ENCODE measurements at places on chromosomes 2 and 18.

GRCh38 chr2:69770193-69770702, 28.3 kb downstream of the ANXA4 start:
- no peak for DNase-seq

DNA sequence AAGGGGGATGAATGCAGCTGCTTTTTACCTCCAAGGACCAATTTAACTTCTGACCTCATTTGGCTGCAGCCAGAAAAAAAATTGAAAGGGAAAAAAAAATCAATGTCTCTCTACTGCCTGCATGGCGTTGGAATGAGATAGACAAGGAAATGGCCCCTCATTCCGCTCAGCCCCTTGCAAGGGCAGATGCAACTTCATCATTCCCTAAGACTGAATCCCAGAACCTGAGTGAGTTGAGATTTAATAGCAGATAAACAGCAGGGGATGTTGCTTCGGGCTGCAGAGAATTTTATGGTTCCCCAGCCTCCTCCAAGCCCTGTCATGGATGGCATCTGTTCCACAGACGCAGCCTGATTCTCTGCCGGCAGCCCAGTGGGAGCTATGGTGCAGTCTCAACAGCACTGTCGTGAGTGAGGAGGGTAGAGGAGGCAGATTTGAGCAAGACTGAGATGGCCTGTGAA, 49.0 kb downstream of the CAPN13 start:
- peak; percentile 30 for DNase-seq

DNA sequence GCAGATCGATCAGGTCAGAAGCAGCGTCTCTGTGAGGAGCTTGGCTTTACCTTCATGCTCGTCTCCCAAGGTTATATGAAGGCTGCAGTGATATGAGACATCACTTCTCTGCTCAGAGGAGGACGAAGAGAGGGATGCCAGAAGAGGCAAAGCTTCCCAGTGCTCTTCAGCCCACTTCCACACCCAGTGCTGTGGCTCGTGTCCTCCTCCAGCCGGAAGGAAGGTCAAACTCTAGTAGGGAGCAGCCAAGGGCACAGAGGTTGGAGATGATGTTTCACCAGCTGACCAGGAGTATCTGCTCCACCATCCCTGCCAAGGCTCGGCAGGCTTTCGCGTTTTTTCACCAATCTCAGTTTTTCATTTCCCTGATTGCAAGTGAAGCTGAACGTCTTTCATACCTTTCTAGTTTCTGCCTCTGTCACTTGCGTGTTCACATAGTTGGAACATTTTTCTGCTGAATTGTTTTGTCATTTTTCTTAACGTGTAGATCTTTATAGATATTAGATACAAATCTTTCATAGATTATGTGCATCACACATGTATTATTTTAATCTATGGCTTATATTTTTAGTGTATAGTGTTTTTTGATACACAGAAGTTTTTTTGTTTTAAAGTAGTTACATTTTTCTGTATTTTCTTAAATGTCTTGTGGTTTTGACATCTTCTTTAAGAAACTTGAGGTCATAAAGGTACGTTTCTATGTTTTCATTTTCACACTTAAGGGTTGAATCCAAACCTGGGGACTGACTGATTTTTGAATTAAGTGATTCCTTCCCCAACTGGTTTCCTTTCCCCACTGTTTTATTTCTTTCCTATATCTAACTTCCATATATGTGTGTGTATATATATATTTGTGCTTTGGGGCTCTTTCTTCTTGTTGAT, 23.5 kb upstream of the L3MBTL4 start:
- DNase-seq = no peak

- DNase-seq = no peak
Measured at GRCh38 chr2:166610913-166611305, 116.9 kb upstream of the SCN7A start.

DNA sequence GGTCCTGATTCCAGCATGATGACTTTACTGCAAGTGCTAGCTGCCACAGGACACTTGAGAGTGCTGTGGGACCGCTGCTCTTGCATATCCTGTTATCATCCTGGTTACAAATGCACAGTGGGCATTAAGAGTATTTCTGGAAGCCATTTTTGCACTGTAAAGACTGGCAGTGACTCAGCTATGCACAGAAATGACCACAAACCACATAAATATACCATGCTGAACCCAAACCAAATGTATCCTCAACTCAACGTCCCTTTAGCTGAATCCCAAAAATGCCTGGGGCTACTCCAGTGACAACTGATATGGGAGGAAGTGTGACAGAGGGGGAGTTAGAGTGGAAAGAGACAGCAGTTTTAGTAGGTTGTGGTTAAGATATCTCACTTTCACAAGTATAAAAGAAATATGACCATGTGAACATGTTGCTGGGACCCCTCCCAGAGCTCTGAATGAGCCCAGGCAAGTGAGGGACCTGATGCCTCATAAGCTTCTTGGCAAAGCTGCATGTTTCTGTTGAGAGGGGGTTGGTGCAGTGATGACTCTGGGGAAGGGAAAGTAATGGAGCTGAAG, 37.3 kb downstream of the RHBDD1 start:
- no peak for DNase-seq

DNA sequence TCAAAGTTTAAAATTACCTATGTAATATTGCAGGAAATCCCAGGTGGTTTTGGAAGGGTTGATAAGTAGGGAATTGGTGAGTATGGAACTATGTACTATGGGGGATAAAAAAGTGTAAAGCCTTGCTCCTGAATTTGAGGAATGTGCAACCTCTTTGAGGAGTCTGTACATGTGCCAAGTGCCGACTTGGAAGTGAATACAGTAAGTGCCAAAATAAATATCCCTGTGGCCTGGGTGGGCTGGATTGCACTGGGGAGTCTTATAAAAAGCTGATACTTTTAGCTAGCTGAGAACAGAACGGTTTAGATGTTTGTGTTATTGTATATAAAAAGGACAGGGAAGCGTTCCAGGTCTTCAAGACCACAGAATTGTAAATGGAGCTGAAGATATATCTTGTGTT, 317.1 kb upstream of the LRRTM1 start:
- no peak for DNase-seq

DNA sequence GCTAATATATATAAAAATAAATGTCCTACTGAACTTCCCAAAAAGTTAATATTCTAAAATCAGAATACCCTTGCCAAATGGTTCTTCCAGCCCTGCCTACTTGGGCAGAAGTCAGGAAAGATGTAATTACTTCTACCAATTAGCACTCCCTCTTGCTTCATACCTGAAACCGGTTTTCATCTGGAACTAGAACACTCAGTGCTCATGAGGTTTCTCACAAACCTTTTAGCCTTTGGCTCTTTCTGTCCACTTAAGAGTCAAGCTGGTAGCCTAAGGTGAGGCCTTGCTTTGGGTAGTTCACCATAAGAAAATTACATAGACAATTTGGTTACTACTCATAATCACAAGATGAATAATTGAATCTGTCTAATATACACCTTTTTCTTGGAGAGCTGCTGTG, 4.1 kb downstream of the DSG3 start:
- no peak for DNase-seq

GRCh38 chr2:226427538-226428307, 371.9 kb downstream of the IRS1 start:
- DNase-seq = no peak

GRCh38 chr2:154449951-154450658, 248.4 kb upstream of the KCNJ3 start:
- DNase-seq = no peak

- DNase-seq = no peak
Measured at GRCh38 chr2:190482451-190482850, 52.1 kb downstream of the NEMP2 start.

DNA sequence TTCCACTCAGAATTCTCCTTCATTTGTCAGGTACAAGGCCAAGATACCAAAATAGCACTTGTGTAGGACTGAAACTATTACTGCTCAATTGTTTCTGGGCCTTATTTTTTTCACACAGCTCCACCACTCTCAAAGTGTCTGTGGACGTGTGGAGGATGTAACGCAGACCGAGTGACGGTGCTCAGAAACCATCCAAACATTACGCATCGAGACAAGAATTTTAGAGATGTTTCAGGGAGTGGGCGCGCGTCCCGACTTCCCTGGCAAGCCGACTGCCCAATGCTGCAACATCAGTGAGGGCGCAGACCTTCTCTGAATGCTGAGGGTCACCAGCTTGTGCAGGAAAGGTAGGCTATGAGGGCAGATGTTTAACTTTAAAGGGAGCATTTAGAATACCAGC, 108.4 kb downstream of the GATA6 start:
- DNase-seq = no peak

DNA sequence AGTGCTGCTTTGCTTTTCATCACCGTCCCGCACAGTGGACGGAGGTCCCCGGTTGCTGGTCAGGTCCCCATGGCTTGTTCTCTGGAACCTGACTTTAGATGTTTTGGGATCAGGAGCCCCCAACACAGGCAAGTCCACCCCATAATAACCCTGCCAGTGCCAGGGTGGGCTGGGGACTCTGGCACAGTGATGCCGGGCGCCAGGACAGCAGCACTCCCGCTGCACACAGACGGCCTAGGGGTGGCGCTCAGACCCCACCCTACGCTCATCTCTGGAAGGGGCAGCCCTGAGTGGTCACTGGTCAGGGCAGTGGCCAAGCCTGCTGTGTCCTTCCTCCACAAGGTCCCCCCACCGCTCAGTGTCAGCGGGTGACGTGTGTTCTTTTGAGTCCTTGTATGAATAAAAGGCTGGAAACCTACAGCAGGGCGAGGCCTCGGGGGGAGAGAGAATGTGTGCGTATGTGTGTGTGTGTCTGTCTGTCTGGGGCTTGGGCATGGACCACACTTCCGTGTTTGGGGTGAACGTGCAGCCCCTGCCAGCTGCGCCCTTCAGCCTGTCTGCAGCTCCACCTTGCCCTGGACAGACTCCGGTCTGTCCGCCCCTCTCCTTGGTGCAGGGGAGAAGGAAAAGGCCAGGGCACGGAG, 32.3 kb downstream of the GPC1 start:
- DNase-seq = peak; percentile 19

GRCh38 chr2:39171621-39172020, 50.8 kb upstream of the SOS1 start:
- no peak for DNase-seq

- no peak for DNase-seq
Measured at GRCh38 chr2:1990151-1990589, 245.9 kb upstream of the PXDN start.

GRCh38 chr18:48569915-48570264, 31.1 kb downstream of the CTIF start:
- DNase-seq = no peak

DNA sequence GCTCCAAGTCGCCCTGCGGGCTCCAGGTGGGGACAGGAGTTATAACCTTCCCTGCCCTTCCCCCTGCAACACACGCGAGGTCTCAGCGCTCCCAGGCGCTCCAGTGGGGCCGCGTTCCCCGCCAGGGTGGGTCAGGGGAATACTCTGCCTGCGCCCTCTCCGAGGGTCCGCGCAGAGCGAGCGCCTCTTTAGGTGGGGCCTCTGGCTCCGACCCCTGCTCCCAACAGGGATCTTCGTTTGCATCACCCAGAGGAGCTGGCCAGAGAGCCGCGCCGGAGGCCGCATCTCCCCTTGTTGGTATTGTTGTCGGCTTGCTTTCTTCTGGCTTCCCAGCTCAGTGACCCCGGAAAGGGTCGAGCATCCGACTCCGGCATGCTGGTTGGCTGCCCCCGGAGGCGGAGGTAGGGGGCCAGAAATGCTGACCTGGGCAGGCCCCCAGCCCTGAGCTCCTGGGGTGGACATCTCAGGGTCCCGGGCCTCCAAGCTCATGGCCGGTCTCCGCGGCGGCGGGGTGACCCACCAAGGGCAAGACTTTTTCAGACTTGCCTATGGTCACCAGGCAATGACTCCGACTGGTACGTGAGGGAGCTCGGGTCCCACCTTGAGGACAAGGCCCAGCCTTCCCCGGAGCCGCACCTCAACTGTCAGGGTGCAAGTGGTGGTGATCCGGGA, 11.2 kb upstream of the EN1 start:
- DNase-seq = peak; percentile 47

- peak; percentile 72 for DNase-seq
Measured at GRCh38 chr2:16198166-16198912, 258.0 kb downstream of the MYCN start.

DNA sequence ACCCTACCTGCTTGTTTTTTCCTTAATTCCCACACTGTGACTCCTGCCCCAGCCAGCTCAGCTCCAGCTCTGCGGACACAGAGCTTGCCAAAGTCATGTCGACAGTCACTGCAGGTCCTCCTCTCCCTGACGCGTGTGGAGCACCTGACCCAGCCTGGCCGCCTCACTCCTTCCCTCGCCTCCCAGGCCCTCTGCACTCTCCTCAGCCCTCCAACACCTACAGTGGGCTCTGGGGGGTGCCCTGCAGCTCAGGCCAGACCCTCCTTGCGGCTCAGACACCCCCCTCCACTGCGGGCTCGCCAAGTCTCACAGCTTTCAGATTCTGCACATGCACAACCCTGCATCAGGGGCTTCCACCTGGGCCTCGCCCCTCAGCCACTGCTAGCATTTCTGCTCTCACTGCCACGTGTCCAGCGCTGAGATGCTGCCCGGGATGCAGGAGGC, 68.3 kb downstream of the NDUFA10 start:
- no peak for DNase-seq
